Activated T-cell treated with anti-CD3 and anti-CD28 coated beads for 4 hours (primary cell): ENCODE measurements at places on chromosomes 16 and 17.

DNA sequence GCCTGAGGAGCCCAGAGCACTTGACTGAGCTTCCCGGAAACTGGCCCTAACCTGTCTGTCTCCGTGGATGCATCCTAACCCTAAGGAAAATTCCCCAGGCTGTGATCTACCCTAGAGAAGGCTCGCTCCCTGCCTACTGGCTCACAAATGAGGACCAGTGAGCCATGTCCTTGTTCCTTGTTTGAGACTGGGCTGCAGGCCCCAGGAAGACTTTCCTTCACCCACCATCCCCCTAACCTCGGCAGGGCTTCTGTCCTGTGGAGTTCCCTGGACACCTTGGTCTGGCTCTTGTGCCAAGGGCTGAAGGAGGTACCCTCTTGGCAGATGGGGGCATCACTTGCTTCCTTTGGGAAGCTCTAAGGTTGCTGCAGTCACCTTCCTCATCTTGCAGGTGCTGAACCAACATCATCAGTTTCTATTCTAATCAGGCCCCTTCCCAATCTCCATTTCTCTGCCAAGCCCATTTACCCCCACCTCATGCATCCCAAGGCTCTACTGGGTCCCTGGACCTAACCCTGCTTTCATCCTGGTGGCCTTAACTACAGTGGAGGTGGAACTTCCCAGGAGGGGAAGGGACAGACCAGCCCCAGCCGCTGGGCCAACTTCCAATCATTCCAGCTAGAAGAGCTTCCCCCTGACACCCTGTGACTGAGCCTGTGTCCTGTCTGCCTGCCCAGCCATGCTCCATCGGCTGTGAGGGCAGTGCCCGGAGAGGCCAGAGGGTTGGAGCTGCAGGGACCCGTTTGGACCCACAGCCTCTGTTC, 12.4 kb downstream of the RNF40 start:
- DNase-seq: no peak

DNA sequence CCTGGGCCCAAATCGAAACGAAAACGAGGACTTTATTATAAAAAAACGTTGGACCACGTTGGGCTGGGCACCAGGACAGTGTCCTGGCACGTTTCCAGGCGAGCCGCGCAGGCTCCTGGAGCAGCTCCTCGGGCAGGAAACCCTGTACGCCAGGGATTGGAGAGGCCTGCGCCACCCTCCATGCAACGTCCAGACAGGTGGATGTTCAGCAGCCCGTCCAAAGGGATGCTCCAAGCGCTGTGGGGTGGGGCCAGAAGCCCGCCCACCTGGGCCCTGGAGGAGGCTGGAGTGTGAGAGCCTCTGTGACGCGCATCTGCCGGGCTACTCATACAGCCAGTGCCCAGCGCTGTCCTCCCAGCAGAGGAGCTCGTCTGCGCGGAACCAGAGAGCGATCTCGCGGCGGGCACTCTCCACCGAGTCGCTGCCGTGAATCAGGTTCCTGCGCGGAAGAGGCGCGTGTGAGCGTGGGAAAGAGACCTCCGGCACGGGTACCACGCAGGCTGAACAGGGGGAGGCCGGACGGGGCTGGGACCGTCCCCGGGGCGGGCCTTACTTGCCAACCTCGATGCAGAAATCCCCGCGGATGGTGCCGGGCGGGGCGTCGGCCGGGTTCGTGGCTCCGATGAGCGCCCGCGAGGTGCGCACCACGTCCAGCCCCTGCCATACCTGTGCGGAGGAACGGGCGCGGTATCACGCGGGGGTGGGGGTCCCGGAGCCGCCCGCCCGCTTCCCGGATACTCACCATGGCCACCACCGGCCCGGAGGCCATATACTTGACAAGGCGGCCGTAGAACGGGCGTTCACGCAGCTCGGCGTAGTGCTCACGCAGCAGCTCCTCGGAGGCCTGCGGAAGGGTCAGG, 785 bp downstream of the NME3 start:
- DNase-seq: peak; percentile 30

DNA sequence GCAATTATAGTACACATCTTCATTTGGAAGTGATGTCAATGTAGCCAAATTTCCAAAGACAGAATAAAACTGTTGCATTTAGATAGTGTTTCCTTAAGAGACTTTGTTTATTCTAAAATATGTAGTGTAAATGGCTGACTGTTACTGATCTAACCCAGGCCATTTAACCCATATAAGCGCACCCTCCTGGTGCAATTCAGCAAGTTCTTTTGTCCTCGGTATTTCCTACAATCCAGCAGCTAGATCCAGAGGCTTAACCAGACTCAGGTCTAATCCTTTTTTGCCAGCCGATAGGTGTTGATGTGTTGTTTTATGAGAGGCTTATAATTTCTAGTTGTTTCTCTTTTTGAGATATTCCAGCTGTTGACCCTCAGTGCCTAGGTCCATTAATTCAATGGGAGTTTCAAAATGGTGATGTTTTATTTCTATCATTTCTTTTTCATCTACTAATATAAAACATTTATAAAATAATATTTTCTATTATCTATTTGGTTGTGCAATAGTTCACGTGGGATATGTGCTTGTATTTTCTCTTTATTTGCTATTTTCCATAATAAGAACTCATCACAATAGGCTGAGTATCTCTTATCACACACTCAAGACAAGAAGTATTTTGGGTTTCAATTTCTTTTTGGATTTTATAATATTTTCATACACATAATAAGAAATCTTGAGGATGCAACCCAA, 14.5 kb downstream of the ABCA9 start:
- DNase-seq: no peak

GRCh38 chr16:63192980-63193379, 1156.7 kb upstream of the CDH8 start:
- no peak for DNase-seq

DNA sequence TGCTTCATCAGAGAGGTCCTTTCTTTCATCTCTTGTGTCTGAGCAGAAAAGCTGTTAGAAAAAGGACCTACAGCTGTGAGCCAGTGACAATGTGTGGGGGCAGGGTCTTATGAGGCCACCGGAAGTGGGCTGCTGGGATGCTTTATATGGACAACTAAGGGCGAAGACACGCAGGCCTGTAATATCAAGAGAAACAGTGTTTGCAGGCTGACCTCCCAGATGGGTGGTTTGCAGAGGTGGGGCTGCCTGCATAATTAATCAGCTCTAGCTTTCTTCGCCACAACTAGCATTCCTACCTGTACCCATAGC, 30.4 kb upstream of the SALL1 start:
- DNase-seq: no peak
